ENCODE measurements at places on chromosomes 11 and 22. TPM values are rescaled to one million over a fixed set of nuclear protein-coding genes. Genes with fewer than 3 reads are reported as not detected.

Gene MAJIN
- 0.68 TPM for total RNA-seq

Gene NCR3LG1
- total RNA-seq, result 10.1 TPM

Gene CABP7
- total RNA-seq, result not detected

Gene SLN
- not detected for total RNA-seq

Gene OAF
- total RNA-seq, result 45.5 TPM

Gene CEP126
- total RNA-seq, result 0.82 TPM

Gene ANO1
- total RNA-seq, result 1.1 TPM

Gene TCF20
- total RNA-seq, result 52.4 TPM

Gene OR8A1
- total RNA-seq, result not detected

Gene OR52I2
- total RNA-seq, result not detected

Gene FXYD2
- 5.0 TPM for total RNA-seq

Gene MOB2
- 18.1 TPM for total RNA-seq

Gene OR4C12
- not detected for total RNA-seq

Gene PTS
- total RNA-seq, result 24.1 TPM

Gene ASCL2
- total RNA-seq, result not detected

Gene TSSK2
- total RNA-seq, result not detected

Gene CCDC90B
- 67.4 TPM for total RNA-seq

Gene RFPL3
- total RNA-seq, result not detected

Gene HMOX1
- total RNA-seq, result 45.7 TPM
